ENCODE measurements at places on chromosomes 1 and 21.

- DNase-seq, result no peak
Observed at GRCh38 chr1:58439946-58440345, 106.6 kb downstream of the OMA1 start.

DNA sequence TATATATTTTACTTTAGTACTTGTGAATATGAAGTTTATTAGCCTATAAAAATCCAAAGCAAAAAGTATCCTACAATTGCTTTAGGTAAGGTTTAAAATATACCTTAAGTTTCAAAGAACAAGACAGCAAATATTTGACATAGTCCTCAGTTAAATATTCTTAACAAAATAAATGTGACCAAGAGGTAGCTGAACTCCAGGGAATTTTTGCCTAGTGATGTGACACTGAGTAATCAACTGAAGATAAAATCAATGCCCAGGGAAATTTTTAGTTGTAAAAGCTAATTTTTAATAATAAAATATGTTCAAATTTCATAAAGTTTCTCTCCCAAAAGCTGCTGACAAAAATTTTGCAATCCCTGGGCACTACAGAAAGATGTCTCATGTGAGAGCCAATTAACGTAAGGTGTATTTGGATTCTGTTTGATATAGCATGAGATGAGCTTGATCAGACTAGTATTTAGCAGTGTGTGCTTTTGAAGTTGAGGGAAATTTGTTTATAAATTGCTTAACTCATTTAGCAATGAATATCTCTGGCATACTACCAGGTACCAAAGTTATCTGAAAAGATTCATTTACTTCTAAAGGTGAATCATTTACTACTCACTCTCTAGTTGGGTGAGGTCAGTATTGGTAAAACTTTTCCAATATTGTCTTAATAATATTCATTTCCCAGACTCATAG, 80.2 kb upstream of the PALMD start:
- no peak for DNase-seq

DNA sequence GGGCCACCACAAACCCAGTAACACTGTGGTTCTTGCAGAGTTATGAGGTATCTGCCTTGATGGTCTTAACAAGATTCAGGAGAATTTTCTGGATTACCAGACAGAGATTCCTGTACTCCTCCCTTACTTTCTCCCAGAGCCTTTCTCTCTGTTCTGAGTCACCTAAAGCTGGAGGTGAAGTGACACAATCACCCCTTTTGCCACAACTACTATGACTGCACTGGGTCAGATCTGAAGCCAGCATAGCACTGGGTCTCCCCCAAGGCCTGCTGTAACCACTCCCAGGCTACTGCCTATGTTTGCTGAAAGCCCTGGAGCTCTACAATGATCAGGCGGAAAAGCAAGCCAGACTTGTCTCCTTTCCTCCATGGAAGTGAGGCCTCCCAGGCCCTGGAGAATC, 156.7 kb upstream of the NEGR1 start:
- no peak for DNase-seq

DNA sequence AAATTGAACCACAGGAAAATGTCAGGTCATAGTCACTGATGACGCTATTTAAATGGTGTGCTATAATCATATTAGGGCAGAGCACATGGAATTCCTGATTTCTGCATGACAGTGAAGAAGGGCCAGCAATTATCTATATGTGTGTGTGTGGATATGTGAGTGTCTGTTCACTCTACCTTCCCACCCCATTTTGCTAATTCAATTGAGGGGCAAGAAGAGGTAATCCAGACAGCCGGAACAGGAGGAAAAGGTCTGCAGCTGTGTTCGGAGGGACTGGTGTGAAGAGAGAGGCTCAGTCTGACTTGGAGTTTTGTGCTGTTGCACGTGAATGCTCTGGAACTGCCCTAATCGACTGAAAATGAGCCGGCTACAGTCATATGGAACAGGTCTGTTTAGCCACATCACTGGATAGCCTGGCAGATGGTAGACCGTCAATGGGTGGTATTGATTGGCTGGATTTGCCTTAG, 5.1 kb upstream of the ELAVL4 start:
- DNase-seq, result no peak

DNA sequence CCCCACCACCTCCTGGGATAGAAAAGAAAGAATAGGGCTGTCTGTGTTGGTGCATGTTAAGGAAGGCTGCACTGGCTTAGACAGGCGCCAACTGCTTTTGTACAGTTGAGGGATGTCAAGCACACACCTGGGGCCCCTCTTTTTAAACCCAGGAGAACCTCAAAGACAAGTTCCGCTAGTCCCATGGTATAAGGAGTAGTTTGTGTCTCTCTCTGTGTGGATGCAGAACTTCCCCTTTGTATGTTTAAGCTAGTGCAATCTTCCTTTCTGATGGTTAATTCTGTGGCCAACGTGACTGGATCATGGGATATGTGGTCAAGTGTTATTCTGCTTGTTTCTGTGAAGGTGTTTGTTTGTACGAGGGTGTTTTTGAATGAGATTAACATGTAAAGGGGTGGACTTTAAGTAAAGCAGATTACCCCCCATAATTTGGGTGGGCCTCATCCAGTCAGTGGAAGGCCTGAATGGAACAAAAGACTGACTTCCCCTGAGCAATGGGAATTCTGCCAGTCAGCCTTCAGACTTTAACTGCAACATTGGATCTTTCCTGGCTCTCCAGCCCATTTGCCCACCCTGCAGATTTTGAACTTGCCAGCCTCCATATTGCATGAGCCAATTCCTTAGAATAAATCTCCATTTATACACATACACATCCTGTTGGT, 9.5 kb upstream of the DUSP10 start:
- DNase-seq, result no peak

GRCh38 chr1:67446893-67447292, 16.7 kb upstream of the SERBP1 start:
- no peak for DNase-seq

DNA sequence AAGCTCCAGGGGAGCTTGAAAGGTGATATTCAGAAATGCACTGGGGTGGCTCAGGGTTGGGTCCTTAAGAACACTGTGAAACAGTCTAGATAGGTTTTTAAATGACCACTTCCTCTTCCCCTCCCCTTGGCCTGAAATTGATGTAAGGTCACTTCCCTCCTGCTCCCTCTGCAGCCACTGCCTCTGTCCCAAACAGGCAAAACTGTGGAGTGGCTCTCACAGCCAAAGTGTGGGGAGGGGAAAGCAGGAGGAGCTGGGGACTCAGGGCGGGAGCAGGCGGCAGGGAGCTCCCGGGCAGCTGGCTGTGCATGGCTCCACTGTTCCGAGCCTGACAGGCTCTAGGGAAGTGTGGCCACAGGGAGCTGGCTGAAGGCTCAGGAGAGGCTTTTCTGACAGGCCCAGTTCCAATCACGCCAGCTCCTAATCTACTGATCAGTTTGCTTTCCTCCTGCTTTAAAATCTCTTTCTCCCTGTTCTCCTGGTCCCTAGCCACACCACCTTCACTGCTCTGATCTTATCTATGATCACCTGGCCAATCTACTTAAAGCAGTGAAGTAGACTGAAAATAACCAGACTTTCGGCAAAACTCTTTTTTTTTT, 5.1 kb upstream of the CSRP1 start:
- peak; percentile 32 for DNase-seq

DNA sequence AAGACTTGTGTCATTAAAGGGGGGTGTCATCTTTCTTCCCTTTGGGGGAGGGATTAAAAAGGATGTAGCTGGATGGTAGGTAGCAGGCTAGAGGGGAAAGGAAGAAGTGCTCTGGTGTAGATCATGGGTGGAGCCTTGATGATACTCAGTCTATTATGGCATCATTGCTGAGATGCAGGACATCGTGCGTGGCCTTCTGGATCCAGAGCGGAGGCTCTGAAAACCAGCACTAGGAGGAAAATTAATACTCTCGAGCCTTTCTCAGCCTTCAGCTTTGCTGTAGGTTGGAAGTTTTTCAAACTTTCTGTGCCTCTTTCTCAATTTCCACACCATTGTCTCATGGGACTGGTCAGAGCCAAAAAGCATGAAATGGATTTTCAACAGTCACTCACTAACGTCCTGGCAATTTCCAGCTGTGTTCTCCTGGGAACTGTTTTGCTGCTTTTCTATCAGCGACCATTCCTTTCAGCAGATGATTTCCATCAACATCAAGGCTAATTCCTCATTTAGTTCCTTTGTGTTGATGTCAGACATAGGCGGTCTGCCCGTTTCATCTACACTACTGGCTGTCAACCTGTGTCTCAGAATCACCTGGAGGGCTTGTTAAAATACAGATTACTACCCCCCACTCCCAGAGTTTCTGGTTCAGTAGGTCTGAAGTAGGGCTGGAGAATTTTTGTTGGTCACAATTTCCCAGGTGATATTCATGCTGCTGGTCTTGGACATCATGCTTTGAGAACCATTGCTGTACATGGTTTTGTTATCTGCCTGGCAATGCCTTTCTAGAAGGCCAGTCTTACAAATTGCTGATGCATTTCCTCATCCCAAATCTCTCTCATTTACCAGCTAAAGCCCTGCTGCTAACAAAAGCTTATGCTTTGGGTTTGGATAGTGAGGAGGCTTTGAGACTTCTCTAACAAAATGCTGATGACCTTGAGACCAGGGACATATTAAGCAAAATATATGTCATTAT, 7.7 kb downstream of the CACNA1E start:
- DNase-seq, result no peak

GRCh38 chr1:174761335-174761734, 238.4 kb upstream of the CACYBP start:
- no peak for DNase-seq

GRCh38 chr1:21667348-21668231, 1.6 kb downstream of the RAP1GAP start:
- no peak for DNase-seq

DNA sequence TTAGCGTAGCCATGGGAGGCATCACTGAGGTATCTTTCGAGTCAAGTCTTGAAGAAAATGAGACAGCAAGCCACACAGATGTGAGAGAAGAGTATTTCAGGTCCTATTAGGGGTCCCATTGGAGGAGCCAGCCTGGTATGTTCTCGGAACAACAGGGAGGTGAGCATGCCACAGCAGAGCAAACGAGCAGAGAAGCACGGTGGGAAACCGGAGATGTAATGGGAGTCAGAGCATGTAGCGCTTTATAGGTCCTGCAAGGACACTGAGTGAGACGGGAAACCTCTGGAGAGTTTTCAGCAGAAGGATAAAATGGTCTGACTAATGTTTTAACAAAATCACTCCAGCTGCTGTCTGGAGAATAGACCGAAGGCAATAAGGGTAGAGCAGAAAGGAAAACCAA, 15.9 kb downstream of the H3-3A start:
- no peak for DNase-seq

- no peak for DNase-seq
Observed at GRCh38 chr1:227604446-227604845, 41.1 kb downstream of the ZNF678 start.

DNA sequence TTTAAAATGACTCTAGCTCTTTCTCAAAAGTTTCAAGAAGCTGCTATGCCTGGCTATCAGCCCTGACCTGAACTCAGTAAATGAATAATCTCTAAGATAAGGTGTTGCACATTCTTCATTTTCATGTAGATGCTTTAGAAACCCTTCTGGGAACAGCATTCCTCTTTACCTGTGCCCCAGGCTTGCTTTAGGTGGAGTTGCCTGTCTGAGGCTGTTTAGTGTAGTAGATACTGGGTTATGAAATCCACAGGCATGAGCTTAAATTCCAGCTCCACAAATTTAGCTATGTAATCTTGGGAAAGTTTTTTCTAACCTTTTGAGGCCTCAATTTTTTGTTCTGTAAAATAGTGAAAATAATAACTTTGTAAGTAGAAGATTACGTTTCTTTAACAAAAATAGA, 41.6 kb downstream of the ATP6V1G3 start:
- DNase-seq, result no peak

DNA sequence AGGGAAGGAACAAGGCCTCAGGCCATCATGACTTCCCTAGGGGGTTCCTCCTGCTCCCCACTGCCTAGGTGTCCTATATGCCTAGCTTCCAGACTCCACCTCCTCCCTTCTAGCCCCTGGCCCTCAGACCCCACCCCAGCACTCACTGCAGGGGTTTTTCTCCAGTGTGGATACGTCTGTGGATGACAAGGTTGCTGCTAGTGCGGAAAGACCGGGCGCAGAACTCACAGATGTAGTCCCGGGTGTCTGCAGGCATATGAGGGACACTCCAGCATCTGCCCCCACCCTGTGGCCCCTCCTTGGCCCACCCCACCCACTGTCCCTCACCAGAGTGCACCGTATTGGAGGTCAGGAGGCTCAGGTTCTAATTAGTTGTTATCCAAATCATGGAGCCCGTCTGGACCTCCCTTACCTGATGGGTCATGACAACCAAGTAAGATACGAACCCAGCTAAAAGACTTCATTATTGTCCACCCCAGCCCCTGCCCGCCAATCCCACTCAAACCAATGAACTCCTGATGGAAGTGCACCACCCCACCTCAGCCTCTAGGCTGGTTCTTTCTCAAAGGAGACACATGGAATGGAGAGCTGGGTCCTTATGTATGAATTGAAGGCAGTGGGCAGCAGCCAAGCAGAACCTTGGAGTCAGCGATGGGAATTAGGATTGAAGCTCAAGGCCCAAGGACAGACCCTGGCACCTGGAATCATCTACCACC, 8.2 kb downstream of the ZNF692 start:
- DNase-seq, result no peak

DNA sequence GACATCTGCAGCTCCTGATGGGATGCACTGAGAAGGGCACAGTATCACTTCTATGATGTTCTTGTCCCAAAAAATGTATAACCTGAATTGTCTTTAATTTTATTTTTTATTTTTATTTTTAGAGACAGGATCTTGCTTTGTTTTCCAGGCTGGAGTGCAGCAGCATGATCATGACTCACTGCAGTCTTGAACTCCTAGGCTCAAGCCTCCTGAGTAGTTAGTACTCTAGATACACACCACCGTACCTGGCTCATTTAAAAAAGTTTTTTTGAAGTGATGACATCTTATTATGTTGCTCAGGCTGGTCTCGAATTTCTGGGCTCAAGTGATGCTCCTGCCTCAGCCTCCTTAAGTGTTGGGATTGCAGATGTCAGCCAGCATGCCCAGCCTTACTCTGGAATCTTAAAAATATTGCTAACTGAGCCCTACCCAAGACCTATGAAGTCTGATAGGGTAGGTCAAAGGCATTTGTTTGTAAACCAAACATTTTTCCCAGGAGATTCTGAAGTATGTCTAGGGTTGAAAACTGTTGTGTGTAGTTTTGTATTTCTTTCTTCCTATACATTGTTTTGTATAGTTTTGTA, 68.9 kb downstream of the ATF6 start:
- DNase-seq, result no peak

DNA sequence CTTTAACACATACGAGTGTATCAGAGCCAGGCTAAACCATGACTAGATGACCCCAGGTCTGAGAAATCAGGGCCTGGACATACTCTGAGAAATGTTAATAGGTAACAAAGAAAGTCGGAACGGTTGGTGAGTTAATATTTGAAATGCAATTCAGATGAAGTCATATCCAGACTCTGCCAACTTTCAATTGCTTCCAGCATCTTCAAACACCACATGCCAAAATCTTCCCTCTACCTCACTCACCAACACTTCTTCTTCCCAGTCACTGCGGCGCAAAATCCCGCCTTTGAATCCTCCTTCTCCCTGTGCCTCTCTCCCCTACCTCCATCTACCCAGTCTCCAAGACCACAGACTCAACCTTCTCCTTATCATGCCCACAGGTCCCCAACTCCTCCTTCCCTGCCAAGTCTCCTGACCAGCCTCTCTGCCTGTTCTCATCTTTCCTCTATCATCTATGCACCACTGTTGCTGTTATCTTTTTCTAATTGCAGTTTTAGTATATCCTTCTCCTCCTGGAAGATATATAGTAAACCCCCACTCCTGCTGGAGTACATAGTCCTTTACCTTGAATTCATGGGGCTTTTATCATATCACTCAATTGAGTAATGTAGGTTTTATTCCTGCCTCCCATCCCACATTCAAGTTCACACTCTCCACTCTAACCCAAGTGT, 41.3 kb downstream of the ZBTB18 start:
- DNase-seq, result no peak
